ENCODE measurements at places on chromosomes 3 and 15.

- DNase-seq = no peak
These were observed 165.2 kb upstream of the LMCD1 start for GRCh38 chr3:8336456-8336855.

GRCh38 chr3:176590722-176591121 lies 606.6 kb downstream of the TBL1XR1 start:
- DNase-seq = no peak

- DNase-seq = no peak
These were observed 254.4 kb upstream of the ARRDC4 start for GRCh38 chr15:97706059-97706458.

DNA sequence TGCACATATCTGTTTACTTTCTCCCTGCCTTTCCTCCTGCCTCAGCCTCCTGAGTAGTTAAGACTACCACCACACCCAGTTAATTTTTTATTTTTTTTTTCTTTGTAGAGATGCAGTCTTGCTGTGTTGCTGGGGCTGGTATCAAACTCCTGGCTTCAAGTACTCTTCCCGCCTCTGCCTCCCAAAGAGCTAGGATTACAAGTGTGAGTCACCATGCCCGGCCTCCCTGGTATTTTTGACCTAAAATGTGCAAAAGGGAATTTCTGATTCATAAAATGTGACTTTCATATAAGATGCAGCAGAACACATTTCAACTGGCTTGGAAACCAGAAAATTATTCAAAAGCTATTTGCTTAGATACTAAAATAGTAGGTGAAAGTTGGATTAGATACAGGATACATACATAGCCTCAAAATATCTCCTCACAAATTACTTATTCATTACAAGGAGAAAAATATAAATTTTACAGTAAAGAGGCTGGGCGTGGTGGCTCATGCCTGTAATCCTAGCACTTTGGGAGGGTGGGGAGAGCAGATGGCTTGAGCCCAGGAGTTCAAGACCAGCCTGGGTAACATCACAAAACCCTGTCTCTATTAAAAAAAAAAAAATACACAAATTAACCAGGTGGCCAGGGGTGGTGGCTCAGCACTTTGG lies 32.0 kb downstream of the MAP4 start:
- DNase-seq = peak; percentile 40

- DNase-seq = no peak
These were observed 2.4 kb downstream of the GNL3 start for GRCh38 chr3:52688266-52688665.

- no peak for DNase-seq
These were observed 29.5 kb downstream of the PTPN23 start for GRCh38 chr3:47410417-47410720.

GRCh38 chr15:39573844-39574243 lies 7.0 kb upstream of the THBS1 start:
- DNase-seq = no peak

- peak; percentile 85 for DNase-seq
These were observed at the start of gene ZBTB38 for GRCh38 chr3:141368062-141368924. ZBTB38 (plus strand) TSS chr3:141368504; CDS start chr3:141442389, 73,885 bp downstream.

- DNase-seq = no peak
These were observed 271.0 kb downstream of the SUCLG2 start for GRCh38 chr3:67383379-67383778.

DNA sequence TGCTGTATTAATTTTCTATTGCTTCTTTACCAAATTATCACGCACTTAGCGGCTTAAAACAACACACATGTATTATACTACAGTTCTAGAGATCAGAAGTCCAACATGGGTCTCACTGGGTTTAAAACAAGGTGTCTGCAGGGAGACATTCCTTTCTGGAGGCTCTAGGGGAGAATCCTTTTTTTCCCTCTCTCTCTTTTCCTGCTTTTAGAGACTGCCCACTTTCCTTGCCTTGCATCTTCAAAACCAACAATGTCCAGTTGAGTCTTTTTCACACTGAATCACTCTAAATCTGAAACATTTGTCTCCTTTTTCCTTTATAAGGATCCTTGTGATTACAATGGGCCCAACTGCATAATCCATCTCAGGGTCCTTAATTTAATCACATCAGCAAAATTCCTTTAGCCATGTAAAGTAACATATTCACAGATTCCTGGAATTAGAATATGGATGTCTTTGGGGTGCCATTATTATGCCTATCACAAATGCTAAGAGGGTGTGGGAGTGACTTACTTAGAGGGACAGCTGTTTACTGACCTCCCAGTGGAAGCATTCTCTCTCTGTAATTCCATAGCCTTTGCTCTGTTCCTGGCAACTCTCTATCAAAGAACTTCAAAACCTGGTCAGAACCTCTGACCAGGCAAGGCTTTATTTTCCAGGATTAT lies 21.8 kb downstream of the CD200 start:
- DNase-seq = no peak

DNA sequence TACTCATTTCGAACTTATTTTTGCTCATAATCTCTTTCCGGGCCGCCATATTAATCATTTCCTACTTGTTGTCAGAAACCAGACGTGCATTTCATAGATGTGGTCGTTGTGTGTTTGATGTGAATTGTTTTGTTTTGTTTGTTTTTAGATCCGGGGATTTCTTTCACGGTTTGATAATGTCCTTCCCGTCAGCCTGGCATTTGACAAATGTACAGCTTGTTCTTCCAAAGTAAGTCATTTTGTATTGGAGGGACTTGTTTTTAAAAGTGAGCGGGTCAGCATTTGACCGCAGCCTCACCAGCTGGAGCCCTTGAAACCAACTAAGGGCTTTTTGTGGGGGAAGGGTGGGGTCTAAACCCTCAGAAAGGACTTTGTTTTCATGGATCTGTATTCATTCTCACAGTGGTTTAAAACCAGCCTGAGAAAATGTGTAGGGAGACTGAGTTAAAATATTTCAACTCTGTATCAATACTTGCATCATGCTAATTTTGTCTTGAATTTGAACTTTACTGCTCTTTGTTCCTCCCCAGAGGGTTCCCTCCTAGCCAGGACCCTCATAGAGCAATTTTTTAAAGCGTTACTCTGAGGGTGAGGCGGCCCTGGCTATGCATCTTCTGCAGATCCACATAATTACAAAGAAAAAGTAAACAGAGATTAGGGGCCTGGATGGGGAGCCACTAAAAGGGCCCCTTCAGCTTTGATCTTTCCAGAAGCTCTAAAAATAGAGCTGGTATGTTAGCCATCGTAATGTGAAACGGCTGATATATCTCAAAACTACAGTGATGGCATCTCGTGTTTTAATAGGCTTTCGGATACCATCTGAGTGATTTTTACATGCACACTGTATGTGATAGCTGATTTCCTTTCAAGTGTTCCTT lies 107.9 kb downstream of the ATG7 start:
- DNase-seq = no peak

DNA sequence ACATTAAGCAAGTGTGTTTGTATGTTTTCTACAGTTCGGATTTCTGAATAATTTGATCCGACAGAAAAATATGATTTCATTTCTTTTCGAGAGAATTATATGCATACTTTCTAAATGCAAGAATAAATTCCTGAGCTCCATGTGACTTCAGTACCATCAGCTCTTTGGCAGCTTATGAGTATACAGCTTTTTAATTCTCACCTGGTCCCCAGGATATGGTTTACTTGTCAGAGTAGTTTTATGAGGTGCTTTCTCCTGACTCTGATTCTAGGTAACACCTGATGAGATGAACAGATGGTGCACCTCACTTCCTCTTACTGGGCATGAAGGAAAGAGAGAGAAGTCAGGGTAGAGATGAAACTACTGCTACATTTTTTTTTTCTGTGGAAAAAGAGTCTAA lies 3.1 kb downstream of the HGD start:
- DNase-seq = no peak

DNA sequence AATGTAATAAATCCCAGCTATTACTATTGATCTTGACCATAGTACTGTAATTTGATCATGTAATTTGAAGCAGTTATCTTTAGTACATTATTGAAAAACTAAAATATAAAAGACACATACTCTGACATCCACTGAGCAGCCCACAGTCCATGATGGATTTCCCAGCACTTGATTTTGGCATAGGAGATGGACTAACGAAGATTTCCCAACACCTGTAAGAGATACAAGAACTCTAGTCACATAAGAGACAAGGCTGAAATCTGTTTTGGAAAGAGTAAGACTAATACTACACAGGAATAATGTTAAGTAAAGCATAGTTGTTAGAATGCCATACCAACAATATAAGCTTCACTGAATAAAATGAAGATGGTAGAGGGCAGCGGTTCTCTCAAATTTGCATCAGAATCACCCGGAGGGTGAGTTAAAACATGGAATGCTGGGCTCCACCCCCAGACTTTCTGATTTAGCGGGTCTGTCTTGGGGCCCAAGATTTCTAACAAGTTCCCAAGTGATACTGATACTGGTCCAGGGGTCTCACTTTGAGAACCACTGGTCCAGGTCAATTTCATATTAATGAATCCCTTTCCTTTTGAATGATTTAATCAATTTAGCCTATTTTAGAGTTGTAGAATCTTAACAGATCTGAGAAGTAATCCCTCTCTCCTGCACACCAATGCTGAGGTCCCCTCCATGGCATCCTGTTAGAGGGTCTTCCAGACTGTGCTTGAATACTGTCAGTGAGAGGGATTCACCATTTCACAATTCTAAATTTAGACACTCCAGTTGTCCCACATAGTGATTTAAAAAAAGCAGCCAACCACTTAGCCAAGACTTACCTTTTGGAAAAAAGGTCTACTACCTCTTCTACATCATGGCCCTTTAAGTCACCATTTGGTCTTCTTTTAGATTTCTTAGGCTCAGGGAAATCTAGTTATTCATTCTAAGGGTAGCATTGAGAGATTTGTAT lies 11.5 kb downstream of the RABL3 start:
- no peak for DNase-seq

DNA sequence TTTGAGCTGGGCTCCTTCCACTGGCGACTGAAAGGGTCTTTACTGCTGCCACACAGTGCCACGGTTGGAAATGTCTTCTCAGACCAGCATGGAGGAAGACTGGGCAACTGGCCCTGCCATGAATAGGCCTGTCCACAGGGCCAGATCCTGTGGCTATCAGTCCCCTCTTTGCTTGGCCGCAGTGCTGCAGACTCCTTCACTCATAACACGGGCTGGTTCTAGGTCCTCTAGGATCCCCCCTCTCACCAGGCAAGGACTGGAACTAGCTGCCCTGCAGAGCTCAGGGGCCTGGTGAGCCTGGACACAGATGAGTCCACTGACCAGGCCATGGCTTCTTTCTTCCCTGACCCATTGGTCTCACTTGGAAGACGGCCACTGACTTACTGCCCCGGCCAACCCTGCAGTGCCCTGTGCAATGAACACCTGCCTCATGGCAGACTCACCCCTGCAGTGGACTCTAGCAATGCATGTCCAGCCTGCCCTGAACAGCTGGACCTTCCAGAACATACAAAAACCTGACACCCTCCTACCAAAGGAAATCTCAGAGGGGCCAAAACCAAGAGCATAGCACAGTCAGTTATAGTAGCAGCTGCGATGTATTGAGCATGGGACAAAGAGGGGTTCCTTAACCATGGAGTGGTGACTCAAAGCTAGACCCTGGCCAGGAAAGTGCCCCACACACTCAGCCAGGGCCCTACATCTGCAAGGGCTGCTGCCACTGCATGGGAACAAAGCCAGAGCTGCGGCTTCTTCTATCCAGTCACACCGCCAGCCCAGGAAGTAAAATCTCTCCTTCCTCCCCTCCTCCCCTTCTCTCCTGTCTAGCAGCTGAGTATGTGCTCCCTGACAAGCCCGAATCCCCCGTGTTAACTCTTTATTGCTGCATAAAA lies 72.1 kb upstream of the ITGA11 start:
- no peak for DNase-seq

- no peak for DNase-seq
These were observed 152.4 kb downstream of the TJP1 start for GRCh38 chr15:29669823-29670222.

- DNase-seq = peak; percentile 46
These were observed 2.0 kb upstream of the HYAL2 start for GRCh38 chr3:50324351-50325112.
